GM12892 (cell line): ENCODE measurements at places on chromosomes 1 and 21.

DNA sequence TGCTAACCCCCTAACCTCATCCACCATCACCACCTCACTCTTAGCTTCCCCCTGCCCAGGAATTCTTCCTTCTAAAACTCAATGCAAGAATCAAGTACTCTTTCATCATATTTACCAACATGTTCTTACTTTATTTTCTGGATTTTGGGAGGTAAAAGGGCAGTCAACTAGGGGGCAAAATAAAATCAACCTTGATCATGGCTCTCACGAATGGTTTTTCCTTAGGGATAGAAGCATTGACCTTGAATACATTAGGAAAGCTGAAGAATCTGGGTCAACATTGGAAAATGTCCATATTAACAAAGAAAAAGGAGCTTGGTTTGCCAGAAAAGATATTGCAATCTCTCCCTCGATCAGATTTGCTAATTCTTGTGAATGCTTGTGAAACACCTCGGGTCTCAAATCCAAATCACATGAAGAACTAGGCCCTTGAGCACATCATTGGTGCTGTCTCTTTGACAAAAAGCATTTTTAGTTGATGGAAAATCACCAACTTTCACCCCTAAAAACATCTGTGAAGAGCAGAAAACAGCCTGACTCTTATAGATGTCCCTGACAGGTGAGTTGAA is 58.9 kb downstream of the ZC3H11B start:
- DNase-seq: no peak

GRCh38 chr1:48341221-48341620 is 118.7 kb downstream of the SLC5A9 start:
- DNase-seq: no peak

- DNase-seq: no peak
Observed at GRCh38 chr1:184867866-184868689, 106.2 kb downstream of the NIBAN1 start.

GRCh38 chr1:212525479-212526110 is 83.0 kb upstream of the ATF3 start:
- DNase-seq: no peak

- DNase-seq: no peak
Observed at GRCh38 chr1:30596470-30596869, 126.9 kb downstream of the MATN1 start.
